ENCODE measurements at places on chromosomes 6 and 20.

GRCh38 chr20:2816583-2817340 lies 598 bp downstream of the TMEM239 start:
- no peak for DNase-seq

DNA sequence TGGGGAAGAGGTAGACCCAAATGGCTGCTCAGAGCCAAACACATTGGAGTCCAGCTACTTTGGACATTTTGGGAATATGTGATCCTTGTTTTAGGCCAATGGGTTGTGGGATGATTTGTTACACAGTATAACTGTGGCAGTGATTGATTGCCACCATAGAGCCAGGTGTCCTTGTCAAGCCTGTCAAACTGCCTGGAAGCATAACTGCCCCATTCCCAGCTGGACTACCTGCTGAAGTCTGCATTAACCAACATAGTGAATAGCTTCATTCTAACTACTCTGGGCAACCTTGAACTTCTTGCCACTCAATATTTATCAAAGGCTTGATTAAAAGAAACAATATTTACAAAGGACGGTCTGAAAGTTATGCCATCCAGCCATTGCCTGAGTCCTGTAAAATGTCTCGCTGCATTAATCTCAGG lies 164.7 kb downstream of the LINC00237 start:
- no peak for DNase-seq

DNA sequence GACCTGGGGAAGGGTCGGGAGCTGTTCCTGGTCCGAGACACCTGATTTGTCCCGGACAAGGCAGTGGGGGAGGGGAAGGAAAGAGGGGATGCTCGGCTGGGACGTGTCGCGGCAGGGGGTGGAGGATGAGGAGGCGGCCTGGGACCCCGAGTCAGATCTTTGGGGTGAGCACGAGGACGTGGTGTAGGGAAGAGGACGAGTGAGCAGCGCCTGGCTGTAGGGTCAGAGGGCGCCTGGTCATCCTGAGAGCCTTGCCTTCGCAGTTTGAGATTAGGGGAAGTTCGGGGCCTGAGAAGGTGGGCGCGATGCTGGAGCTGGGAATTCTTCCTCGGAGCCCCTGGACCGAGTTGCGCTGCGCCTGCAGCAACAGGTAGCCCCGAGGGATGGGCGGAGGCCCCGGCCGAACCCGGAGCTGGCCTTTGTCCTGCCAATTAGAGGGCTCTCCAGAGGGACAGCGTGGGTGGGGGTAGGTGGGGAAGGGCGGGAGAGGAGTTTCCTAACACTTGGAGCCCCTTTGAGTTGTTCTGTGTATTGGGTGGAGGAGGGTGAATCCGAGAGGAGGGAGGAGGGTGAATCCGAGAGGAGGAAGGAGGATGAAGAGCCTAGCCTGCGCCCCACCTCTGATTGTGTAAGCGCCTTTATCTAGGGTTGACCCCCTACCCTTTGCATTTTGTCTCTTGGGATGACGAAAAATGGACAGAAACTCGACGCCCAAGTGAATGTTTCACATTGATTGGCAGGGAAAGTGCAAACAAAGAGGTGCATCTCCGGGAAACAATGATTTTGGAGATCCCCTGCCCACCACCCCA lies 72.0 kb downstream of the SOX4 start:
- no peak for DNase-seq

- DNase-seq: no peak
These were observed 244.9 kb downstream of the ZFAND3 start for GRCh38 chr6:38064431-38064830.

Data from cardiac fibroblast (primary cell).